SJSA1 (cell line): ENCODE measurements at places on chromosomes 6 and 20.
A peak's percentile ranks its signal among the peaks of the same experiment; 100 is the strongest.

- no peak for DNase-seq
Observed at GRCh38 chr20:2122936-2123335, 21.3 kb downstream of the STK35 start.

DNA sequence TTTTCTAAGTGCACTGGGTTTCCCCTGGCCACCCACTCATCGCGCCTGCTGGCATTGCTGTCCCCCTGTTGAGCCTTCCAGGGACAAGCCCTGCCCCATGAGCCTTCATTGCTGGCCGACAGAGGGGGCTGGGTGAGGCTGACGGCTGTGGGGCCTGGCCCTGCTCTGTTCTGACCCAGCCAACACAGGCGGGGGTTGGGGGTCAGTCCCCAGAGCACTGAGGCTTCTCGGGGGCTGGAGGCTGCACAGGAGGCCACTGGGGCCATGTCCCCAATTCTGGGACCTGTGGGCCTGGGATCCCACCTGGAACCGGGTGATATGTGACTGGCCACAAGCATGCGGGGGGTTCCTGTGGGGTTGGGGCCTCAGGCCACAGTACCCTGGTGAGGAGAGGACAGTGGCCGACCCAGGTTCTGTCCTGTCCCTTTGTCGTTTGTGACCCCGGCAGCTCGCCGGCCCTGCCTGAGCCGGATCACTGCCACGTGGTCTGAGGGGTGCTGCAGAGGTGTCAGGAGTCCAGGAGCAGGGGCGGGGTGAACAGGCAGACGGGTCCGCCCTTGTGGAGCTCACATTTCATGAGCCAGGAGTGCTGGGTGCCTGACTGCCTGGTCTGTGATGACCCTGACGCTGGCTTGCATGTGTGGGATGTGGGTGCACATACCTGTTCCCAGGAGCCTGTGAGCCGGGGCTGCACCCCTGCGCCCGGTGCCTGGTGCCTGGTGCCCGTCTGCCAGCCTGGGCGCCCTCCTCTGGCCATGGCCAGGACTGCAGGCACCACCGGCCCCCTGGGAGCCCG is 2.1 kb upstream of the COL20A1 start:
- DNase-seq = peak; percentile 45

DNA sequence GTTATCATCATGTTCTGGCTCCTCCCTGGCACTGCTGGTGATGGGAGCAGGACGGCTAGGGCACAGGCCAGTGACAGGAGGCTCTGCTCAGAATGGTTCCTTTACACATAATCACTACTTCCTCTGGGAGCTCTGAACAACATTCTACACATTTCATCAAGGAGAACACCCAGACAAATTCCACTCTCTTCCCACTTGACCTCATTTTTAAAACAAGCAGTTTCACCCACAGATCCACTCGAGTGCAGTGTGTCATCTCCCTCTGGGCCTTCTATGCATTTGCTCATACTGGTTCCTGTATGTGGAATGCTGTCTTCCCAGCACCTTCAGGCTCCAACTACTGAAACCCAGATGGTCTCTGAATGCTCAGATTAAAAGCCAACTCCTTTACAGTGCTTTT is 84.8 kb downstream of the ELOVL5 start:
- no peak for DNase-seq

DNA sequence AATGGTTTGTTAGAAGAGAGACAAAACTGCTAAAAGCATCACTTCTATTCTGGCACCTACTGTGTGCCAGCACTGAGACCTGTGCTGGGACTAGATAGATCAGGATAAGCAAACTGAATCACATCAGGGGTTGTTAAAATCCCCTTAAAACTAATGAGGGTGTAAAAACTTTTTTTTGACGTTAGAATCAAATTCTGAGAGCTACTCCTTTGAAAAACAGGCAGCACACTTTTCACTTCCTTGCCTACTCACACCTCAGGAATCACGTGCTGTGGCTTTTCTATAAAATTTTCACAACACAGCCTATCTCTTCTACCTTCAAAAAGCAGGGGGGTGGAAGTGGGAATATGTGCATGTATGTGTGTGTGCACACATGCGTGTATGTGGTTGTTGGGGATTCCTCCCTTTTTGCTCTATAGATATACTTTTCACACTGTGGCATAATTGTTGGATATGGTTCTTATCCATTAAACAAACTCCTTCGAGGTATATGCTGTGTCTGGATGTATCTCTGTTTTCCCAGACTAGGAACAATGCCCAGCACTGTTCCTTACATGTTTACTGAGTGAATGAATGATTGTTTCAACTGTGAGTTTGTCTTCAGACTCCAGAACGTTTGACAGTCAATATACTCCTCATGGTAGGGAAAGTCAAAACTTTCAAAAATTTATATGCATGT is 105.4 kb downstream of the FYN start:
- no peak for DNase-seq

DNA sequence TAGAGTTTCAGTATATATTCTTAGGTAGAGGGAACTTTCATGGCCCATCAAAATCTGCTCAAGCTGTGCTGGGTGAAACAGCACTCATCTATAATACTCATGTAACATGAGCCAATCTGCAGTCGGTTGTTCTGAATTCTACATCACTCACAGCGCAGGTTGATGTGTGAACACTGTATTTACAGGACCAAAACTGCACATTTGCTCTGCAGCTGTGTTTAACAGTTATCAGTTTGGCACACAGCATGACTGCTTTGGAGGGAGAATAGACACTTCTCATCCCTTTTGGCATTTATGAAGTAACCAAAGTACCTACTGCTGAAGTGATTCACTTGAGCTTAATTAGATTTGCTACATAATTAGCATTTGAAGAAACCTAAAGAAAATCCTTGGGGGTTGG is 225.1 kb downstream of the BCKDHB start:
- no peak for DNase-seq

GRCh38 chr6:143167224-143167623 is 106.5 kb downstream of the AIG1 start:
- DNase-seq = no peak
